Stimulated activated CD4-positive, alpha-beta T cell treated with anti-CD3 and anti-CD28 coated beads, TNF-alpha, amount 100 ng/mL, for 24 hours (primary cell): ENCODE measurements at places on chromosomes 5 and 9.

DNA sequence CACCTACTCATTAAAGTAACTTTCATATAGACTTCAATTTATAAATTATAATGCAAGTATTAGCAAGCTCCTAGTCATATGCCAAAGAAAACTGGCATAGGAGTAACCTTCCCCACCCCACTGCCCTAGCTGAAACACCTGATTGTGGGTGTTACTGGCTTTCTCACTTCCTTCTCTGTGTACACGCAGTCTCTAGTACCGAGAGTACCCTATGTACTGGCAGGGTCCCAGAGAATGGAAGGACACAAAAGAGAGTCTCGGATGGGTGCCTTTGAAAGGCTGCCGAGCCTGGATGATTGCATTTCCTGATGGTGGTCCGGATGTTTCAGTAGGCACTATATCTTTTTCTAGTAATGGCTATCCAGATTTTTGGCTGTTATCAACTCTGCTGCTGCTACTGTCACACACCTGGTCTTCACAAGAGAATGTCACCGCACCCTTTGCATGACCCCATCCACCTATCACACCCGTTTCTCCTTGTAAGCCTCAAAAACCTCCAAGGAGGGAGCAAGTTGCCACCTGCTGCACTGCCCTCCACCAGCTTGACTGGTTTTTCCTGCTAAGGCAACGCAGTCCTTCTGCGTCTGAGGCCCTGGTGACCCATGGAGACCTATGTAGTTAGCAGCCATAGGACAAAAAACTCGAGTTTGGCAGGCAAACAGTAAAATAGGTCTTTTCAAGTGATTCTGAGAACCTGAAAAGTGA is 53.8 kb upstream of the CLINT1 start:
- no peak for DNase-seq

GRCh38 chr9:73219985-73220626 is 68.4 kb downstream of the ANXA1 start:
- DNase-seq = peak; percentile 25

DNA sequence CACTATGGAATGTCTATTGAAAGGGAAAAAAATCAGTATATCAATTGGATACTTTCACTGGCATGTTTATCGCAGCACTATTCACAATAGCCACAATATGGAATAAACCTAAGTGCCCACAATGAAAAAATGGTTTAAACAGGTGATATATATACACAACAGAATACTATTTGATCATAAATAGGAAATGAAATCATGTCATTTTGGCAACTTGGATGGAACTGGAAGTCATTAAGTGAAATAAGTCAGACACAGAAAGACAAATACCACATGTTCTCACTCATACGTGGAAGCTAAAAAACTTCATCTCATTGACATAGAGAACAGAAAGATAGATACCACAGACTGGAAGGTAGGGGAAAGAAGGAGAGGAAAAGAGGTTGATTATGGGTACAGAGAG is 471.6 kb upstream of the FTMT start:
- DNase-seq = no peak

- no peak for DNase-seq
Measured at GRCh38 chr5:115733607-115734006, 82.9 kb downstream of the CDO1 start.

DNA sequence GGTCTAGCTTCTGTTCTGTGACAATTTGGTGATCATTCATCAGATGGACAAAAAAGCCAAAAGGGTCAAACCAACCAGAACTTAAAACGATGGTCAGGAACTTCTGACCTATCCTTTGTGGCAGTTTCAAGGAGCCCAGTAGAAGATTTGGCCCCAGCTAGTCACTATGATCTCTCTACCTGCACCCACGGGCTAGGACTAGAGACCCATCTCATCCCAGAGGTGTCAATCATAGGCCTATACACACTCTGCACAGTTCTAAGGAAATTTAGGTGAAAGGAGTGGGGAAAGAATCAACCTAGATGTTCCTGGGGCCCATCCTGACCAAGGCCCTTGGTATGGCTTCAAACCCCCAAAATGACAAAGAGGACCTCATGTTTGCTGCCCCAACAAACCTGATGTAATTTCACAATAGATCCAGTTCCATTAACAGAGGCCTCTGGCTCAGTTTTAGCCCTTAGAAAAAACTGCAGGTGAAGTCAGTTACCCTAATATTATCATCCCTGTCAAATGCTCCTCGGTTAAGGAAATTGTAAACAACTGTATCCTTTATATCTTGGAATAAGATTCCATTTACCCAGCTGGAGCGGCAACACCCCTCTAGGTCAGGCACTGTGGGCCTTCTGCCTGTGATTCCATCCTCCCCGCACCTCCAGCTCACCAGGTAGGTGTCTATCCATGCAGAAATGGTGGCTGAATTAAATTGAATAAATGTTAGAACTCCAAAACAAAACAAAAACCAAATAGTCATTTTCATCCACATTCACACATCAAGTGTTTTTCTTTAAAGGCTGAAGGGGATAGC is 138.7 kb downstream of the ENC1 start:
- DNase-seq = no peak

DNA sequence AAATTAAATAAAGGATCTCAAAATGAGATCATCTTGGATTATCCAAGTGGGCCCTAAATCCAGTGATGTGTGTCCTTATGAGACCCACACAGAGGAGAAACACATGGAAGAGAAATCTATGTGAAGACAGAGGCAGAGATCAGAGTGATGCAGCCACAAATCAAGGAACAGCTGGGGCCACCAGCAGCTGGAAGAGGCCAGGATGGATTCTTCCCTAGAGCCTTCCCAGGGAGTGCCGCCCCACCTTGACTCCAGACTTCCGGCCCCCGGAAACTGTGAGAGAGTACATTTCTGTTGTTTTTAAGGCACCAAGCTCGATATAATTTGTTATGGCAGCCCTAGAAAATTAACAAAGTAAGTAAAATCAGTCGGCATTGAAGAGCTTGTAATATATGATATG is 286.9 kb downstream of the FBXL7 start:
- DNase-seq = no peak
